ENCODE measurements at places on chromosomes 6 and 20. TPM values are rescaled to one million over a fixed set of nuclear protein-coding genes. Genes with fewer than 3 reads are reported as not detected.

DNA sequence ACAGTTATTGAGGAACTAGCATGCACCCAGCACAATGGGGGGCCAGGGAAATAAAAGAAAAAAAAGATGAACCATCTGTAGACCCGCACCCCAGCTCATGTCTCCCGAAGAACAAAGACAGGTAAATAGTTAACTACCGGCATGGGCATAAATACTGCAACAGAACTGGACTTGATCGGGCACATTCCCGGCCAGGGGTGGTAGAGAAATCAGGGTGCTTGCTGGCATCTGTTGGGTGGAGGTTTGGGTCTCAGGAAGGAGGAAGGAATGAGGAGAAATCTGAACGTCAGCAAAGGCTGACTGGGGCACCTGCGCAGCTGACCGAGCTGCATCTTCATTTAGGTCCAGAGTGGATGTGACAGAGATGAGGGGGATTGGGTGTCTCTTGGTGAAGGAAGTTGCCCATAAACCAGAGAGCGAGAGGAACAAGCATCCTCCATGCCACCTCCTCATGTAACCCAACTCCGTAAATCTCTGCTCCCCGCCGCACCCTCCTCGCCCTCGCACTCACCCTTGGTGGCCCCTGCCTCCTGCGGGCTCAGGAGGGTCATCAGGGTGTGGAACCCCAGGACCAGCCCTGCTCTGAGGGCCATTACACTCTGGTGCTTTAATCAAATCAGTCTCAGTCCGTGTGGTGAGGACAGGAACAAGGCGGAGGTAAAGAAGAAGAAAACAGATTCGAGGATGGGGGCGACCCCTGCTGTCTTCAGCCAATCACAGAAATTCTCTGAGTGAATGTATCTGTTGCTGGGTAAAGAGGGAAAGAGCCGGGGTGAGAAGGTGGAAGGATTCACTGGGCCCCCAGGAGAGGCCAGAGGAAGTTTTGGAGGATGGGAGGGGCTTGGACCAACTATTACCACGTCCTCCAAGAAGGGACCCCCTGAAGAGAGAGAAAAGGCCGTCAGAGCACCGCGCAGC lies at the start of gene HLA-DOA:
Gene HLA-DOA (minus strand): TSS at position 648 of the 918 bp plus-strand sequence.
- DNase-seq, result peak; percentile 19

The ANKEF1 gene
- 1.2 TPM for total RNA-seq

The DHX16 gene
- total RNA-seq, result 38.5 TPM

GRCh38 chr6:34070315-34071135 lies 75.4 kb downstream of the GRM4 start:
- no peak for DNase-seq

- no peak for DNase-seq
Measured at GRCh38 chr20:3227506-3227905, 11.5 kb downstream of the SLC4A11 start.
